ENCODE measurements at places on chromosomes 5 and 9.
A peak's percentile ranks its signal among the peaks of the same experiment; 100 is the strongest.

DNA sequence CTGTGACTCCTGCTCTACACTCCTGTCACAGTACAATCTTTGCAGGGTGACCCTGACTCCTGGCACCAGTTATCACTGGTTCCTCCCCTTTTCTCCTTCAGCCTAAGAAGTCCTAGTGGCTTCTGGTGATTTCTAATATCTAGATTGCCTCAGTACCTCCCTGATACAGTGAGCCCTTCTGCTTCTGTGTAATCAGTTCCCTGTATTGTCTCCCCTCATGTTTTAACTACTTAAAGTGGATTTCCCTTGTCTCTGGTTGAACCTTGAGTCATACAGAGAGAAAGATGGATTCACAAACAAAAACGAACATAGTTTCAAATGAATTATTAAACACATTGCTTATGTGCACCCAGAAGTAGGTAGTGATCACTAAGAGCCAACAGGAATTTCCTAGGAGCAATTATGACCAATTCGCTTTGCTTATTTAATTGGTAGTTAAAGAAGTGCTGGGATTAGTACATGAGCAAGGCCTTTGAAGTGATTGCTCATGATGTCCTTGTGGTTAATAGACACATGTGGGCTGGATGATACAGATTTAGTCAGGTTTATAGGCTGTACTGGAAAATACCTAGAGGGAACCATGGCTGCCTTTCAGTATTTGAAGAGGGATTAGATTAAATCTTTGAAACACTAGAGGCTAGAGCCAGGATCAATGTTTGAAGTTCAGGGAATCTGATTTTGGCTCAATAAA, 145.8 kb upstream of the MEF2C start:
- peak; percentile 32 for DNase-seq

DNA sequence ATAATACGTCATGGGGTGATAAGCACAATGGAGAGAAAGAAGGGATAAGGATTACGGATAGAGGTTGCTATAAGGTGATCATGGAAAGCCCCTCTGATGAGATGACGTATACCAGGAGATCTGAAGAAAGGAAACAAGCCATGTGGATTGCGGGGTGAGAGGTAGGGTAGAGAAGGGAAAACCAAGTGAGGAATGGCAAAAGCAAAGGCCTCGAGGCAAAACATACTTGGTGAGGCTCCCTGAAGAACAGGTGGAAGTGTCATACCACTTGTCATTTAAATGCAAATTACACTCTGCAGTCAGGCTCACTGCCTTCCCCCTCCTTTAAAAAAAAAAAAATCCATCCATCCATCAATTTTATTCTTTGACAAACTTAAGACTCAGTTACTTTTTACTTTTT, 420.8 kb downstream of the RAB3C start:
- DNase-seq: peak; percentile 76

DNA sequence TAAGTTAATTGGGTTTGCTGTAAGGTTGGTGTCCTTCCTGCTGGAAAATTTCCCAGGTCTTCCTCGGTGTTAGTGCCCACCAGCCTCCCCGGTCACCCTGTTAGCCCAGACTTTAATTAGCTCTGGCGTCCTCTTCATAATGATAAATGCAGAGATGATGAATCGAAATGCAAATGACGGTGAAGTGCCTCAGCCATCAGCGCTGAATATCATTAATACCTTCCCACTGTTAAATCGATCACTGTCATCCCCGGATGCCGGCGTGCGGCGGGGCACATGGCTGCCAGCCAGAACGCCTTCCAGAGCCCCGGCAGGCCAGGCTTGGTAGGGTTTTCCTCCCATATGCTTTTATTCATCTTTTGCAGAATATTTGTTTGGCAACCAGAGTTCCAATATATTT, 204.5 kb downstream of the IRX2 start:
- DNase-seq: no peak

GRCh38 chr5:132501961-132502931, 11.7 kb upstream of the IRF1 start:
- DNase-seq: no peak

DNA sequence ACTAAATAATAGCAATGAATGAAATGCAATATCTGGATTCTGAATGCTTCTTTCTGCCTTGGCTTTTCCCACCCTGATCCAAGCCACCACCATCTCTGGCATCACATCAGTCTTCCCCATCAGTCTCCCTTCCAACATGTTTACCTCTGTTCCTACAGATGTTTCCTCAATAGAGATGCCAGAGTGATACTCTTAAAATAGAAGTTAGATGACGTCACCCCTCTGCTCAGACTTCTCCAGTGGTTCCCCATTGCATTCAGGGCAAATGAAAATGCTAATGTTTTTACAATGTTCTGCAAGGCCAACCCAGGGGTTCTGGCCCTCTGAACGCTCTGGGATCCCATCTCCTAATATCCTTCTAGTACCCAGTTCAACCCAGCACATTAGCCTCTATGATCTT, 305.8 kb downstream of the TRIM32 start:
- no peak for DNase-seq

DNA sequence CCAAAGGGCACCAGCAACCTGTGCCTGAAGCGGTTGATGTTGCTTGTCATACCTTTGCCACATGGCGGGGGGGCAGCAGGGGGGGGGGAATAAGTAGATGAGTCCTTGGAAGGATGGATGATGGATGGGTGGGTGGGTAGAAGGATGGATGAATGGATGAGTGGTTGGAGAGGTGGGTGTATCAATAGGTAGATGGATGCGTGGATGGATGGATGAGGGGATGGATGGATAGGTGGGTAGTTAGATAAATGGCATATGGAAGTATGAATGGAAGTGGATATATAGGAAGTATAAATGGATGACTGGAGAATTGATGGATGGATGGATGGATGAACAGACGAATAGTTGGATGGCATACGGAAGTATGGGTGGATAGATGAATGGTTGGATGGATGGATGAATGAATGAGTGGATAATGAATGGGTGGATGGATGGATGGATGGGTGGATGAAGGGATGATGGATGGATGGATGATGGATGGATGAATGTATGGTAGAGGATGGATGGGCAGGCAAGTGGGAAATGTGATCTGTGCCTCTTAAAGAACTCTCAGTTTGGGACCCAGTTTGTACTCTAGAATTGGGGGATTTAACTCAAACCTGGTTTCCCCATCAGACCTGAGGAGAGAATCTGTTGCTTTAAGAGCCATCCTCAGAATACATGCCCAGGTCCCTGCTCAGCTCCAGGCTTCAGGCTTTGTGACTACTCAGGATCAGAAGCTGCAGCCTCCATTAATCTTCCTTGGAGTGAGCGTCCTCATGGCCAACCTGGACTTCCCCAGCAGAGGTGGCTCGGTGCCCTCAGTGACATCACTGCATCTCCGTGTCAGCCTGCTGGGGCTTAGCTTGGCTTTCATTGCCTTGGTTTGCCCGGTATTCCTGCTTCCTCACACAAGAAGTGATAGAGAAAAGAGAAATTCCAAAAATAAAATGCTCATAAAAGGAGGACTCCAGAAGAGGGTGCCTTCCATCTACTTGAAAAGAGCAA, 27.6 kb upstream of the SUSD3 start:
- no peak for DNase-seq

DNA sequence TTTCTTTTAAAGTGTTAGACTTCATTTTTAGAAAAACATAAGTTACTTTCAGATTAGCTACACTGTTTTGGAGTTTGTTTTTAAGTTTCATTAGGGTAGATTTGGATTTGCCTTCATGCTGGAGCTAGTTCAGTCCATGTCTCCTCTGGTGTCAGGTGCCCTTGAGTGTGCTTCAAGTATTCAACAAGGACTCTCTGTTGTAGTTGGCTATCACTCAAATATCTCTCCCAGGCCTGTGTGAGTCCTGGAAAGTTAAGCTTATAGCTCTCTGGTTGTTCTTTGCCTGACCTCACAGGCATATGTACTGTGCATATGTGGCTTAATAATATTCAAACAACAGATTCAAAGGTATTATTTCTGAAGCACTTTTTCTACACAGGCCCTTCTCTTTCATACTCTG, 45.4 kb downstream of the PTBP3 start:
- no peak for DNase-seq

- no peak for DNase-seq
Measured at GRCh38 chr5:151464101-151464500, 16.7 kb downstream of the SLC36A1 start.
